ENCODE measurements at places on chromosomes 7 and 10.

DNA sequence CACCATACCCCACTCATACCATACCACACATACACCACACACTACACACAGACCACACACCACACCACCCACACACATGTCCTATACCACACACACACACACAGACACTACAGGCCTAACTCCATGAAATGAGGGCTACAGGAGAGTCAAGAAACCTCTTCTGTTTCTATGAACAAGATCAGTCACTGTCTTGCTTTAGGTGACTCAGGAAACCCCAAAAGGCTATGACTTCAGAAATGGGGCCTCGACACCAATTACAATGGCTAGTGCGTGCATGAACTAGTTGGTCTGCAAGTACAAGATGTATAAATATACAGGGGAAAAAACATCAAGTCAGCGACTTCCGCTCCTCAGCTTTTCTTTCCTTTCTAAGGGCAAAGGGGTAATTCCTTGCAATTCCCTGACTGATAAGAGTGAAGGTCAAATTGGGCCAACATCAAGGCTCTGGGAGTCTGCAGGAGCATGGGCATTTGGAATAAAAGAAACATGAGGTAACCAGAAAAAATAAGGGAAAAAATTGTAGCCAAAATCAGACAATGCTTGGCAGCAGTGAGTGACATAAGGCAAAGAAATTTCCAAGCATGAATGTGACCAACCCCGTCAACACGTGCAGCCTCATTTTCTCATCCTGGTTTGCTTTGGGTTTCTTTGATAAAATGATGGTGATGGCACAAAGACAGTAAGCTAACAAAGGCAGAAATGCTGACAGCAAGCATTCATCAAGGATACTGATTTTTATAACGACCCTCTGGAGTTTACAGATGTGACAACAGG, 1.5 kb downstream of the PKD1L1 start:
- no peak for DNase-seq

- no peak for DNase-seq
Measured at GRCh38 chr7:127957886-127958285, 73.4 kb downstream of the LRRC4 start.

DNA sequence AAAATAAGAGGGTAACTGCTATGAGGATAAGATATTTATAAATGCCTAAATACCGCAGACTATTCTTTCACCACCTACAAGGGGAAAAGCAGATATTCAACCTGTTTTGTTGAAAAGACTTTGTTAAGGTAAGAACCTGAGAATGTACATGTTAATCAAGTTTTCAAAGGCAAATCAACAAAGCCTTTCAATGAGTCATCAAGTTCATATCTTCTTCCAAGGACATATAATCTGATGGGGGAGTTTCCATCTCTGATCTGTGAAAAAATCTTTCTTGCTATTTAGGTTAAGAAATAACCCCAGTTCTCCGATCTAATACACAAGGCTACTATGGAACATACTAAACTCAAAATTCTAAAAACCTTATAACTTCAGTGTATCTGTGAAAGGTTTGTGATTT, 40.0 kb upstream of the ANLN start:
- no peak for DNase-seq

DNA sequence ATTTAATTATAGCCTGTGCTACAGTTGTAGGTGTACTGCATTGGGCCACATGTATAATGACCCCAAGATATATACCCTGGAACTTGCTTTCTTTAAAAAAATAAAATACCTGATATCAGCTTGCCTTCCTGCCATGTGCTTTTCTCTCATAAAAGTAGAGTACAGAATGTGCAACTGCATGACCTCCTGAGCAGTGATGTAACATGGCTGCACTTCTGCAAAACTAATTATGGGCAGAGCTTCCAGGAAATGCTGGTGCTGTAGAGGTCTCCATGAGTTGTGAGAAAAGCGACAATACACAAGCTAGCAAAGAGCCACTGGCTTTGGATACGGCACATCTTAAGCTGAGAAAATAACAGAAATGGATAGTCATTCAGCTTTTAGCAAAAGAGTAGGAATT, 6.5 kb upstream of the ERLIN1 start:
- DNase-seq: no peak

DNA sequence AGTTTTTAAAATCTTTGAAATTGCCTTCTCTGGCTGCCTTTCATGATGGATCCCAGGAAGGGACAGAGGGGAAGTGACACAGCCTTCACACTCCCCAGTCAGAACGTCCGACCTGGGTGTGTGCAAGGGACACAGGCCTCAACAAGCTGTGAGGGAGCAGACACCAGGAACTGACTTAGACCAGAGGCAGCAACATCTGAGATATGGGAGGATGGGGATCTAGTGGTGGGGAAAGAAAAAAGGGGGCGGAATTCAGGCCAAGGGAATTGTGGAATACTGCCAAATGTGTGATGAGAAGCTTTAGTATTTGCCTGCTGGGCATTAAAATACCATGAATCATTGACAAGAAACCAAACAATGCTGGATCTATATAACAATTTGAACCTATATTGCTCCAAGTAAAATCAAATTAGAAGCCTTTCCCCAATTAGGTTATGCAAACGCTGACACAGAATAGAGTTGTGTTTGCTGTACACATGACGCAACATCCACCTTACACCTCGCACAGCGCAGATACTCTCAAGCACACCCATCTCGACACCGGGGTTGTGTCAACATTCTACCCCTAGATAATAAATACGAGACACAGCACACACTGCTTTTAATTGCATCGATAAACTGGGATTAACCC, 17.2 kb upstream of the MNX1 start:
- DNase-seq: no peak

DNA sequence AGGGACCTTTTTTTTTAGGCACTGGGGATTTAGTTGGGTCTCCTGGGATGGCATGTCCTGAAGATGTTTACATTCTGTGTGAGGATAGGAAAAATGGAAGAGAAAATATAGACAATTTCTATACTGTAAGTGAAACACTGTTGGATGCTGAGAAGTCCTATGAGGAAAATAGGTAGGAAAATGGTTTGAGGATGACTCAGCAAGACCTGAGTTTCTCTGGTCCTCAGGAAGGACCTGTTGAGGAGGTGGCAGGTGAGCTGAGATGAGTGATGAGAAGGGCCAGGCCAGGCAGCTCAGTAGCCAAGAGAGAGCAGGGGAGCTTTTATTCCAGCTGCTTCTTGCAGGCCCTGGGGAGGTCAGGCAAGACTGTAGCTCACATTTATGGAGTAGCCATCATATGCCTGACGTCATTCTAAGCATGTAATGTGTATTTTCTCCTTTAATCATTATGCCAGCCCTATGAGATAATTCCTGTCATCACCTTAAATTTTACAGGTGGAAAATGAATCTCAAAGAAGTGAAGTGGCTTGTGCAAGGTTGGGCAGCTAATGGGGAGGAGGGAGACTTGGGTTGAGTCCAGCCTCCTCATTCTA, 19.1 kb upstream of the LRRC18 start:
- DNase-seq: no peak

DNA sequence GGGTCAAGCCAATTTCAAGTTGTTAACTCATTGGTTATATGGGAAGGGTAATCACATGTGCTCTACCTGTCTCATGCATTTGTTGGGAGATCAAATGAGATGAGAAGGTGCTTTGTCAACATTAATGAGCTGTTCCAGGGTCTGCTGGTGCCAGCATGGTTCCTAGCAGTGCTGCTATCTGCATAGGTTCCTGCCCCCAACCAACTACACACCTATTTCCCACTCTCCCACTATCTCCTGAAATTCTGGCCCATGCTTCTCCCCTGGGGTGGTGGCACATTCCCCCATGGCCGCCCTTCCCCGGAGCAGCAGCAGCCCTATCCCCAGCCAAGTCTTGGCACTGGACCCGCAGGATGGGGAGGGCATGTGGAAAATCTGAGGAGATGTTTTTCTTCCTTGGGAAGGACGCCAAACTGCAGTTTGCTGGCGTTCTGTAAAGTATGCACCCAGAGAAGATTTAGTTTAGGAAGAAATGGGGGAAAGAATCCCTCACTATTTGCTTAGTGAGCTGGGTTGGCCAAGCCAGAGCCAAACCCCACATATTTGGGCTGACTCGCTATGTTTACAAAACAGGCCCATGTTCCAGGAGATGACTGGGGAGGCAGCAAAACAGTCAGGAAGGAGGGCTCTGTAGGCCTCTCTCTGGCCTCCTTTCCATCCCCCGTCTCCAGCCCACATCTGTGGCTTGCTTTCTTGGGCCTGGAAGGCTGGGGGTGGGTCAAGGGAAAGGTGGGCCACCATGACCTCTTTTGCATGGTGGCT, 42.5 kb downstream of the PPP1R3C start:
- DNase-seq: peak; percentile 77

DNA sequence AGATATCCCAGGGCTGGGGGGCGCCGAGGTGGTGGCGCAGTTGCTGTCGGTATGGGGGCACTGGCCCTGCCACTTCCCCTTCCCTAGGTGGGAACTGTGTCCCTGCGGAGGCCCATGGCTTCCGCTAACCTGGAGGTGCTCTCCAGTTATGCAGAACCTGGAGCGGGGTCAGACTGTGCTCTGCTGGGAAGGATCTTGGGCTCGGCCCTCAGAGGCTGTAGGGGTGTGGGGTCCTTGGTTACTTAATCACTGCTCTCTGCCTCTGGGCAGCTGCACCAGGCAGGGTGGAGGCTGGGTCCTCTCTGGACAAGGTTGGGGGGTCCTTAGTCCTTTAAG, 2.4 kb downstream of the BRI3 start:
- no peak for DNase-seq

DNA sequence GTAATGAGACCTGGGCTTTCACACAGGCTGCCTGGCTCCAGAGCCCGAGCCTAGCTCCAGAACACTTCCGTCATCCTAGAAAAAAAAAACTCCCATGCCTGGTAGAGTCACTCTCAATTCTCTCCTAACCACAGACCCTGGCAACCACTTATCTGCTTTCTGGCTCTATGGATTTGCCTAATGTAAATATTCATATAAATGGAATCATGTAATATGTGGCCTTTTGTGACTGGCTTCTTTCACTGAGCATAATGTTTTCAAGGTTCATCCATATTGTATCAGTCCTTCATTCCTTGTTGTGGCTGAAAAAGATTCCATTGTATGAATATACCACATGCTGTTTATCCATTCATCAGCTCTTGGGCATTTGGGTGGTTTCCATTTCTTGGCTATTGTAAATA, 167.7 kb upstream of the MKLN1 start:
- no peak for DNase-seq

DNA sequence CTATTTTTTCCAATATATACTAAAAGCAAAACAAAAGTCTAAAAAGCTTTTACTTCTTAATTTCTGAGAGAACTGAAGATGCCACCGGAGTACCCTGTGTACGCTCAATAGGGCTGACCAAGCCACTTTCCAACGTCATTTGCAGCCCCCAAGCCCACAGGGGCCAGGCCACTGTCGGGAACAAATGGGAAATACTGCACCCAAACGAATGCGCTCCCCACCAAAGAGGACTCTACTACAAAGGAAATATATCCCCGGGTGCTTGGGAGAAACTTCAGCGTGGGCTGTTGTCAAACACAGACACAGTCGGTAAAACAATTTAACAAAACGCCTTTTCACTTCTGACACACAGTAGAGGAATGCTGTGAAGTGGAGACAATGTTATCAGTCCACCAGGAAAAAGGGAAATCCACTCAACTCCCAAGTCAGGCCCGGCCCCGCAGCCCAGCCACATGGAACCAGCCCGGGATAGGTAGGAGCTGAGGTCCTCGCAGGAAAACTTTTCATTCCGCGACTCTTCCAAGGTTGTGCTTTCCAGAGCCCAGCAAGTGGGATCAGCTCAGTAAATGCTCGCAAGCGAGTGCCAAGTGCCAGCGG, 1.4 kb downstream of the PARD3 start:
- DNase-seq: peak; percentile 70

DNA sequence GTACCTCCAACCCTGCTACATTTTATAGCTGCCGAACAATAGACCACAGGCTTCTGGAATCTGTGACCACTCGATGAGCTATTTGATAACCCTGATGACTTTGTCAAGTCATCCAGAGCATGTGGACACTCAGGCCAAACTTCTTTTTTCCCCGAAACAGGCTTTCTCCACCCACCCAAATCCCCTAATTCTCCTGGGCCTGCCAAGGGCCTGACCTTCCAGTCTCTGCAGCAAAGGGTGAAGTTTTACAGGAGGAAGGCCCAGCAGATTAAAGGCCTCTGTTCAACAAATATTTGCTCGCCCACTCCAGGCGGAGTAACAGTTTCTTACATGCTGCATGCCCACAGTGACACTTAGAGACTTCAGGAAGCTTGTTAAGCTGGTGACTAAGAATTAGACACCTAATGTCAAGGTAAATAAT, 2.0 kb downstream of the JCAD start:
- DNase-seq: no peak

DNA sequence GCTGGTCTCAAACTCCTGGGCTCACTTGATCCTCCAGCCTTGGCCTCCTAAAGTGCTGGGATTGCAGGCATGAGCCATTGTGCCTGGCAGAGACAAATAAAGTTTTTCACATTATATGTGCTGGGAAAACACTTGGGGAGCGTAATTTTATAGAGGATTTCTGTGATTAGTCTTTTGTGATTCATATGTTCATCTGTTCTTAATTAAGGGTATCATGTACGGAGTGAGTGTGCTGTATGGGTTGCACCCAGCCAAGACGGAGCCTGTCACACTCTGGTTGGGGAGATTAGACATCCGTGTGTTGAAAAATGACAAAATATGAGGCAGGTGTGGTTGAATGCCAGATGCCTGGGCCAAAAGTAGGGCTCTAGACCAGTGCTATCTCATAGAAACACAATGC, 10.3 kb downstream of the ADRB1 start:
- no peak for DNase-seq

GRCh38 chr10:80140251-80140650, 7.7 kb downstream of the PLAC9 start:
- no peak for DNase-seq

GRCh38 chr7:10770176-10770575, 203.5 kb upstream of the PHF14 start:
- DNase-seq: no peak

DNA sequence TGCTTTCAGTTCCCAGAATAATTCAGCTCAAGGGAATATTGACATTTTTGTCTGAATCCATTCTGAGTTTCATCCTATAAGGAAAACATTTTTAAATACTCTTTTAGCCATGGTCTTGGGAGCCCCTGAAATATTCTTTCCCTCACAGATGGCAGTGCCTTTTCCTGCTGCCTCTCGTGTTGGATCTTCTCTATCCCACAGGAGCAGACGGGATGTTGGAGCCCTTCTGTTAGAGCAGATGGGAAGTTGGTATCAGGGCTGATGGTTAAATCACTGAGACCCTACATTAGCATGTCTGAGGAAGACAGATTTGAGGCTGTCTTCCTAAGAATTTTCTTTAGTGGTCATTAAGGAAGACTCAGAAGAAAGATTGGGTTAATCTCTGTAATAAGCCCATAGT, 737.8 kb downstream of the LRMDA start:
- DNase-seq: no peak

- no peak for DNase-seq
Measured at GRCh38 chr7:108308276-108308675, 148.0 kb downstream of the NRCAM start.
